ENCODE measurements at places on chromosomes 4 and X. TPM values are rescaled to one million over a fixed set of nuclear protein-coding genes. Genes with fewer than 3 reads are reported as not detected.

Gene G6PD
- 32.0 TPM for total RNA-seq

Gene ABLIM2
- 0.63 TPM for total RNA-seq

Gene TMEM271
- not detected for total RNA-seq

Gene AKAP4
- total RNA-seq = not detected

Gene ZNF280C
- 5.8 TPM for total RNA-seq

Gene NXF3
- total RNA-seq = 0.73 TPM

Gene PAGE2B
- total RNA-seq = not detected

Gene CNKSR2
- 15.8 TPM for total RNA-seq

Gene DIAPH2
- 31.0 TPM for total RNA-seq

Gene SCRG1
- not detected for total RNA-seq

Gene USP27X
- 2.8 TPM for total RNA-seq

Gene USP11
- total RNA-seq = 25.2 TPM

Gene SPIN4
- total RNA-seq = 2.8 TPM

Gene MAGEA12
- total RNA-seq = not detected

Gene LDB2
- total RNA-seq = 0.52 TPM

Gene HNRNPD
- 86.4 TPM for total RNA-seq

Gene NEUROG2
- total RNA-seq = not detected

Gene ZNF711
- 3.7 TPM for total RNA-seq

Gene MAP9
- 10.3 TPM for total RNA-seq

Gene WFS1
- 0.42 TPM for total RNA-seq

Gene MSANTD1
- 0.63 TPM for total RNA-seq

Gene LRP2BP
- 4.5 TPM for total RNA-seq

Gene MTHFD2L
- 20.1 TPM for total RNA-seq

Gene FAM47E
- 0.21 TPM for total RNA-seq

Gene PPAT
- 5.4 TPM for total RNA-seq

Gene TCEAL7
- 0.21 TPM for total RNA-seq

Gene CNGA1
- total RNA-seq = not detected

Gene LRAT
- not detected for total RNA-seq

Gene DMRTC1B
- 0.42 TPM for total RNA-seq

Gene MAGEA8
- not detected for total RNA-seq

Gene NRK
- under 0.01 TPM for total RNA-seq

Gene PDZD11
- total RNA-seq = 4.4 TPM

Gene LUZP4
- not detected for total RNA-seq

Gene UGT2B11
- total RNA-seq = not detected

Gene IL21
- not detected for total RNA-seq

Gene GATA1
- total RNA-seq = 1.6 TPM

Gene BMP3
- total RNA-seq = 0.10 TPM

Gene USP17L12
- total RNA-seq = not detected

Gene RASGEF1B
- total RNA-seq = 270 TPM

Gene CLIC2
- total RNA-seq = 2.6 TPM

Gene ACE2
- total RNA-seq = not detected

Gene TEX13B
- not detected for total RNA-seq

Data from mononuclear cell (primary cell).